ENCODE measurements at places on chromosomes 5 and 9.

DNA sequence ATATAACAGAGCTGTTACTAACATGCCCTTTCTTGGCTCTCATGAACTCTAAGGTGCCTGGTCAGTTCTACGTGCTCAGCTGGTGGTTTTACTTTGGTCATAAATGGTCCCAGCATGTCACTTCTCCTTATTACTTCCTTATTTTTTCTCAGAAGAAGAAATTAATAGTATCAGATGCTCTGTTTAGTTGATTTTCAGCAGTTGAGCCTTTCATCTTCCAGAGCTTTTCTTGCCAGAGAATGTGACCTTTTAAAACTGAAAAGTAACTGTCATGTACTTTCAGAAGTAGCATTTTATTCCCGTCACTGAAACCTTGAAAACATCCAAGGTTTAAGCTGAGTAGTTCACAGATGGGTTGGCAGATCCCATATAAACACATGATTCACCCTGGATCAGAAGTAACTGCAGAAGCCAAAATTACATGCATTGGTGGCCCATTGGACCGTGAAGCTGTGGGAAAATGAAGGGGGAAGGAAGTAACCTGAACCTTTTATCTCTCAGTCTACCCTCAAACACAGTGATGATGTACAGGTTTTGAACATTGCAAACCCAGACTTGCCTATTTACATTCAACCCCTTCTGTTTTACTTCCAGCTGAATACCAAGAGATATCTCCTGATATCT, 50.5 kb downstream of the HACD4 start:
- DNase-seq, result no peak

DNA sequence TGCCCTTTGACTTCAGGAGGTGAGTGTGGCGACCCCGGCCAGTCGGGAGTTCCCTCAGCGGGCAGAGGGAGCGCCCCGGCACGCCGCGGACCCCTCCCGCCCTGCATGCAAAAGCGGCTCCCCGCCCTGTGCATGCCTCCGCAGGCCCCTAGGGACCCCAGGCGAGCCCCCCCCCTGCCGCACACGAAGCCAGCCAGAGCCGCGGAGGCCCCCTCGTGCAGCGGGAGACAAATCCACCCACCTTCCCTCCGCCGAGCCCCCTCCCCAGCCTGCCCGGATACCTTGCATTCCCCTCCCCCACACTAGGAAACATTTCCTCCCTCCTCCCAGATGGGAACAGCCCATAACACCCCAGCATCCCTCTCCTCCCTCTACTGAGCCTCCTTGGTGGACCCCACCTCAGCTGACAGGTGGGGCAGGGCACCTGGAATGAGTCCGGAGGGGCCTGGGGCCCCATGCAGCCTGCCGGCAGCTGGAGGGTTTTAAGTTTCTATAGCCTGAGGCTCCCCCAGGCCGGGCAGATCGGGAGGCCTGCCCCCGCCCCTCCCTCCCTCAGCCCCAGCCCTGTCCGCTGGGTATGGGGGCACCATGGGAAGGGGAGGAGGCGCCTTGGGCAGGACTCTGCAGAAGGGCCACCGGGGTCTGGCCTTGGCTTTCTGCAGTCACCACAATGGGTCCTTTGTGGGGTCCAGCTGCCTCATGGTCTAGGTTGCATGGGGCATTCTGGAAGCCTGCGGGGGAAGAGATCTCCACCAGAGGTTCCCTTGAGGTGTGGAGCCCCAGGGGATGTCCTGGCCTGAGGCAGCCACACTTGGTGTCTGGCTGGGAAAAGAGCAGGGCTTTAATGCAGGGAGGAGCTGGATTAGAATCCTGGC, 601 bp downstream of the ERGIC1 start:
- DNase-seq, result no peak

DNA sequence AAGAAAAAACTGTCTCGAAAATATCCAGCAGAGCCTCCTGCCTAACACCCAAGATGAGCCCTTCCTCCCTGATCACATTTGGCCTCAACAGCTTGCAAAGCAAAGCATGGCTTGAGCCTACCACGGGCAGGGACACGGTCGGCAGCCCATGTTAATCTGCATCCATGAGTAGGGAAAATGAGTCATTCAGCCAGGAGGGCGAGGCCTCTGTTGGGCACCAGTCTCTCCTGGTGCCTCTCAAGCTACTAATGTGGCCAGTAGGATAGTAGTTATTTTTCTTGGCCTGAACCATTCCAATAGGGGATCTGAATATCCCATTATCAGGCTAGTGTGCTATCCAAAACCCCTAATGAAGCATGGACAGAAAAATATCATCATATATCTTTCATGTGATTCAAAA, 43.0 kb upstream of the SHB start:
- DNase-seq, result no peak

DNA sequence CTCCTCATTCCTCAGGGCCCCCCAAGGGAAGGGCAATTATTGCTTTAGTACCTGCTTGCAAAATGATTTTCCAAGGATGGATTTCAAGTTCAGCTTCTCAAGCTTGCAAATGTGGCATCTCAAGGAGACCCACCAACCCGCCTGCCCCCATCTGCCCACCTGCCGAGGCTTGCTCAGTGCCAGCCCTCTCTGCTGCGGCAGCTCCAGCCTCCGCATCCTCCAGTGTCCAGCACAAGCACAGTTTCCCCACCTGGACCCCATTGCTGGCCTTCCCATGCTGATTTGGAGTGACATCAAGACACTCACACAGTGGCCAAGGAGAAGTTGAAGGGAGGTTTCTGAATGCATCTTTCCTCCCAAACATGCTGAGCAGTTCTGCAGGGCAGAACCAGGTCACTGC, 31.2 kb downstream of the MED10 start:
- DNase-seq, result no peak

DNA sequence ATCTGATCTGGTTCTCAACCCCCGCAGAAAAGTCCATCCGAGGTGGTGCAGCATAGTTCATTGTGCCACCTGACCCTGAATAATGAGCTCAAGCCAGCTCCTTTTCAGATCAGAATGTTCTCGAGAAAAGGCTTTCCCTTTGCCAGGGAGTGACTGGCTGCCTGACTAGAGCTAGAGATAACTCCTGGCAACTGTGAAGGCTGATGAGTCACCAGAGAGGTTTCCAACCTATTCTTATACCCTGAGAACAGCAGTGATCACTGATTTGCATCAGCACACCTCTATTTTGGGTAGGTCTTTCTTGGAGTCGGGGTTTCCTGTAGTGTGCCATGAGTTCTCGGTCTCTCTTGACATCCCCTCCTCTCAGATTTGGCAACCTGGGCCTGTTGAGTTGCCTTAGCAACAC, 127.9 kb downstream of the PIK3R1 start:
- no peak for DNase-seq

DNA sequence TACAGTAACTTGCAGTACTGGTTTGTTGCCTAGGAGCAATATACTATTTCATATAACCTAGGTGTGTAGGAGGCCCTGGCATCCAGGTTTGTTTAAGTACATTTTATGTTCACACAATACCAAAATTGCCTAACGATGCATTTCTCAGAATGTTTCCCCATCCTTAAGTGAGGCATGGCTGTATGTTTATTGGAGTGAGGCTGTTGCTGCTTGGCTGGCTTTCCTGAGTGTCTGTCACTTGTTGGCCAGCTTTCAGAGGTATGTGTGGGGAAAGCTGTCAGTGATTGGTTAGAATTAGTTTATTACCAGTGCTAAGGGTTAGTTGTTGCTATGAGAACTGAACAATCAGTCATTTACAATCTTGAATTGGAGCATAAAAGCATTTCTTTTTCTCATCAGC, 154.1 kb upstream of the CDH12 start:
- no peak for DNase-seq

GRCh38 chr5:68689010-68689409, 404.8 kb upstream of the SLC30A5 start:
- no peak for DNase-seq

- no peak for DNase-seq
These were observed 97.7 kb upstream of the CDH6 start for GRCh38 chr5:31095796-31096195.

DNA sequence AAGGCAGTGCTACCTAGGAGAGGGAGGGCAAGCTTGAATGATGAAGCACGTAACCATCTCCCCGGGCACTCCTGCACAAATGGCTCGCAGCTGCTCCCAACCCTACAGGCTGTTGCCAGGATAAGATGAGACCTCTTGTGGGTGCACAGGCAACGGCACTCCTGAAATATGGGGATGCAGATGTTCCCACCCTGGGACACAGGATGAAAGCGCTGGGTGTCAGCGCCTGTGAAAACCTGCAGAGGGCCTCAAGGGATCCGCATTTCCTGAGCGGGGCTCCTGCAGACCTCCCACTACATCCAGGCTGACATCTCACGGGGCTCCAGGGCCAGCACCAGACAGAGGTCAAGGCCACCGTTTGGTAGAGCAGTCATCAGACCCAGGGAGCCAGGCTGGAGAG, 60.7 kb downstream of the SMIM23 start:
- DNase-seq, result no peak

DNA sequence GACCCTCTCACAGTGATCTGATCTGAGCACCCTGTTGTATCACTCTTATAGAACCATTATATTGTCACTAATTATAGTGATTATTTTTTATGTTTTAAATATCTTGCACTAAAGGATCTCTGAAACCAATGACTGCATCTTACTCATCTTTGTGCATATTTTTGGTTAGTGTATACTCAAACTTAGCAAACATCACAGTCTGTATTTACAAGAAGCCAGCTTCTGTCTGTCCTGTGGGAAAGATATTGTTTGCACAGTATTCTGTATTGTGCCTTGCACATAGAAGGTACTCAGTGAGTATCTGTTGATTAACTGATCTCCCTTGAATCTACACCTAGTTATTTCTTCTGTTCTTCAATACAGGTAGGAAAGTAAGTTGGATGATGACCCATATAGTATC, 131.5 kb downstream of the PAM start:
- DNase-seq, result no peak

DNA sequence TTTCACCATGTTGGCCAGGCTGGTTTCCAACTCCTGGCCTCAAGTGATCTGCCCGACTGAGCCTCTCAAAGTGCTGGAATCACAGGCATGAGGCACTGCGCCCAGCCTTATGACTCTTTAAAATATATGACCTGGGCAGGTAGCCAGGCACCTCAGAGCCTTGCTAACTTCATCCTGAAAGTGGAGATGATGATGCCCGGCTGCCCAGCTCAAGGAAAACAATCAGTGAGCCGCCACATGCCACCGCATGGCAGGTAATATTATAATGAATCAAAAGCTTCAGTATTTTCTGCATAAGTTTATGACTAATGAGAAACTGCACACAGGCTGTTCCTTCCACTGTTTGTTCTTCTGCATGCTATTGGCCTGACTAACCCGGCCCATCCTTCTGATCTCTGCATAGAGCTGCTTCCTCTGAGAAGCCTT, 30.4 kb upstream of the DMRT1 start:
- DNase-seq, result no peak

GRCh38 chr9:15300218-15300617, 6.8 kb downstream of the TTC39B start:
- no peak for DNase-seq
